Activated CD4-positive, alpha-beta T cell treated with anti-CD3 and anti-CD28 coated beads for 36 hours (primary cell): ENCODE measurements at places on chromosomes 5 and 9. TPM values are rescaled to one million over a fixed set of nuclear protein-coding genes. Genes with fewer than 3 reads are reported as not detected.

GRCh38 chr5:41482715-41483114 lies 27.7 kb downstream of the PLCXD3 start:
- H3K27me3 ChIP-seq, result peaks cover 3% of the 10 kb centered on the region
- H3K4me1 ChIP-seq, result no peaks in the 10 kb centered on the region

- H3K4me1 ChIP-seq, result peaks cover 9% of the 10 kb centered on the region
- DNase-seq, result peak; percentile 50
- no peaks in the 10 kb centered on the region for H3K27me3 ChIP-seq
- H3K27ac ChIP-seq, result peak overlapping the region; percentile 10
Observed at GRCh38 chr5:16759147-16759773, 142.5 kb upstream of the RETREG1 start.

GRCh38 chr5:42924226-42924625 lies 112.5 kb upstream of the SELENOP start:
- no peaks in the 10 kb centered on the region for H3K27me3 ChIP-seq
- H3K36me3 ChIP-seq, result no peaks in the 10 kb centered on the region
- H3K4me3 ChIP-seq, result no peak overlapping the region

DNA sequence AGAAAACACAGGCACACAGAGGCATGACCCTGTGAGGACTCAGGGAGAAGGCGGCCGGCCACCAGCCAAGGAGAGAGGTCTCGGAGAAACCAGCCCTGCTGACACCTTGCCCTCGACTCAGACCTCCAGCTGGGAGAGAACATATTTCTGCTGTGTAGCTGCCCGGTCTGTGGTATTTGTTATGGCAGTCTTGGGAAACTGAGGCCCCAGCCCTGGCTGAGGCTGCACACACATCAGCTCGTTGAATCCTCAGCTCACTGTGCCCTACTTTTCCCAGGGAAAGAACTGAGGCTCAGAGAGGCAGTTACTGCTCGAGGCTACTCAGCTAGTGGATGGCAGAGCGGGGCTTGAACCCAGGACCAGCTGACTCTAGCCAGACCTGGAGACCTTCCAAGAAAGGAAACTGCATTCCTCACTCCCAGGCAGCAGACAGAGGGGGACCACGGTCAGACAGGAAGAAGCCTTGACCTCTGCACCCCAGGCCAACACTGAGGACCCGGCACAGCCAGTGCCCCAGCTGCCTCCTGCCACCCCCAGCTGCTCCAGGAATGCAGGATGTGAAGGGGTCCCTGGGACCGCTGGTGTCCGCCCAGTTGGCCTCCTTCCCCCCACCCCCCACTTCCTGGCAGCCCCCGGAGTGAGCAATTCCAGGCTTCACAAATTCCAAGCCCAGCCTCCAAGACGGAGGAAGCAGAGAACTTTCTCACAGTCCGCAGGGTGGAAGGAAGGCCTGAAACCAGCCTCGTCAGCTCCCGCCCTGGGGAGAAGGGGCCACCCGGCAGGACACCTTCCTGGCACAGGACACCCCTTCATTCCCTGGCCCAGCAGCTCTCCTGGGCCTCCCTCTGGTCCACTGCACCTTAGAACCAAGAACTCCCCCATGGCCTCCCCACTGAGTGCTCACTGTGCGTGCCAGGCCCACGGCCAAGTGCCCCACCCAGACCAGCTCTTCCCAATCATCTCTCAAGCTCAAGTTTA lies 69.9 kb downstream of the LRSAM1 start:
- peaks cover 2% of the 10 kb centered on the region for H3K4me1 ChIP-seq
- H3K36me3 ChIP-seq, result peaks cover 24% of the 10 kb centered on the region
- no peak overlapping the region for H3K27ac ChIP-seq
- H3K27me3 ChIP-seq, result no peaks in the 10 kb centered on the region

- H3K36me3 ChIP-seq, result peaks cover 5% of the 10 kb centered on the region
- H3K4me1 ChIP-seq, result peaks cover 33% of the 10 kb centered on the region
- peak; percentile 81 for DNase-seq
Observed at GRCh38 chr9:27572566-27572917, 739 bp downstream of the C9orf72 start.

DNA sequence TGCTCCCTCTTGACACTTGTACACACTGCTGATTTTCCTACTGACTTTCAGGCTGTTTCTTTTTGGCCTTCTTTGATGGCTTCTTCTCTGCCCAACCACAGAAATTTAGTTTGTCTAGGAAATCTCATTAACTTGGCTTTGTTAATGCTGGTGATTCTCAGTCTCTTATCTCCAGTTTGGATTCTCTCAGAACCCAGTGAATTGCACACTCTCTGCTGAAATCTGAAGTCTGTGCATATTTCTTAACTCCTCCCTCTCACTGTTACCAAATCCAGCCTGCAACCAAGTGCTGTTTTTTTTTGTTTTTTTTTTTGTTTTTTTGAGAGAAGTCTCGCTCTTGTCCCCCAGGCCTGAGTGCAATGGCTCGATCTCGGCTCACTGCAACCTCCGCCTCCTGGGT lies 117.2 kb downstream of the CDC42SE2 start:
- H3K36me3 ChIP-seq, result peaks cover 48% of the 10 kb centered on the region
- peak overlapping the region; percentile 94 for H3K27ac ChIP-seq
- H3K4me3 ChIP-seq, result peak overlapping the region; percentile 46
- no peak for DNase-seq
- H3K27me3 ChIP-seq, result no peaks in the 10 kb centered on the region
- H3K4me1 ChIP-seq, result peaks cover 97% of the 10 kb centered on the region

PDLIM4 gene
- 0.21 TPM for total RNA-seq

ALAD gene
- total RNA-seq, result 20.2 TPM

DNA sequence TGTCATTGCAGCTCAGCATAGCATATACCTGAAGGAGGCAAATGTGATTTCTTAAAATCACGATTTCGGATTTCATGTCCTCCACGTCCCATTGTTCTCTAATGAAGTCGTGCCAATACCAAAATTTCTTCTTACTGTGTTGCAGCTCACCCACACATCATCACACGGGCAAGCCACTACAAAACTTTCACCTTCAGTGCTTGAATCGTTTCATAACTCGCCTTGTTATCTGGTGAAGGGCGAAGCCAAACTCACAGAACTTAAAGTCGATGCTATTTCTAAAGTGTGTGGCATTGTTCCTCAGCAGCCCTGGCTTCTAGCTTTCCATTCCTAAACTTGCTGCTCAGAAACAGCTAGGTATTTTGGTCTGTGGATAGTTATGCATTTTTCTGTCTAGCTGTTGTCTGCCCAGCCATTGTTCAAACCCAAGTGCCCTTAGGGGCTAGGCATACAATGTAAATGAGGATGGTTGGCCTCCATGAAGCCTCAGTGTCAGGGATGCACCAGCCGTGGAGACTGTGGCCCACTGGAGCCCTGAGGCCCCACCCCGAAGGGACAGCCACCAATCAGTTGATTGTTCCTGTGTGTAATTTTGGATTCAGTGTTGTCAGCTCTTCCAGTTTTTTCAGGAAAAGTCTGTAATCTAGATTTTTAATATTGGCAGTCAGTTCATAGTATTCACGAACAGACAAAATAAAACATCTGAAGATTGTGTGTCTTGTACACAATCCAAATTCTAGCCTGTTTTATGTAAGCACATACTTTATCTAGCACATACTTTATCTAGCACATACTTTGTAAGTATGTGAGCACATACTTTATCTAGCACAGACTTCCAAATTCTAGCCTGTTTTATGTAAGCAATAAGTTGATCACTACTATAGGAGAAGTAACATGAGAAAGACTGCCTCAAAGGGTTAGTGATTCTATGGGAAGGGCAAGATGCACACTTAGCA lies 112.8 kb downstream of the DAPK1 start:
- no peak for DNase-seq
- H3K36me3 ChIP-seq, result peaks cover 2% of the 10 kb centered on the region
- H3K4me3 ChIP-seq, result no peak overlapping the region
- peaks cover 9% of the 10 kb centered on the region for H3K27me3 ChIP-seq
- no peak overlapping the region for H3K27ac ChIP-seq
- H3K4me1 ChIP-seq, result peaks cover 19% of the 10 kb centered on the region

PCDHGC4 gene
- not detected for total RNA-seq

GRCh38 chr9:137682428-137683105 lies 63.8 kb downstream of the EHMT1 start:
- peaks cover 23% of the 10 kb centered on the region for H3K36me3 ChIP-seq
- H3K4me1 ChIP-seq, result peaks cover 36% of the 10 kb centered on the region
- no peak overlapping the region for H3K27ac ChIP-seq
- DNase-seq, result no peak
- no peak overlapping the region for H3K4me3 ChIP-seq
- H3K27me3 ChIP-seq, result no peaks in the 10 kb centered on the region

DNA sequence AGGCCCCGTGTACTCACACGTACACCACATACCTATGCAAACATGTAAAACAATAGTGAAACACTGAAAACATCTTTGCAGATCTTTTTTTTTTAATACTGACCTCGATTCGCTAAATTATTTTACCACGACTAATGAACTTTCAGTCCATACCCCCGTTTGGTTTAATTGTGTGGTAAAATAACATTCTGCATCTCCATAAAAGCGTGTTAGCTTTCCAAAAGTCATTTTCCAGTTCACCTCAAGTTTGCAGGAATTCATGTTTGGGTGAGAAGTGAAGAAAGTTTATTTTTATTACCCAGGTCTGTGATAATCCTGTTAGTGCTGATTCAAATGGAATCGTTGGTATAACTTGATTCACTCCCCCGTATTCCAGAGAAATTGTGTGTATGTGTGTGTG lies 652 bp downstream of the ARSK start:
- peaks cover 37% of the 10 kb centered on the region for H3K4me1 ChIP-seq
- H3K27ac ChIP-seq, result peak overlapping the region; percentile 90
- H3K4me3 ChIP-seq, result peak overlapping the region; percentile 88

- no peaks in the 10 kb centered on the region for H3K4me1 ChIP-seq
- DNase-seq, result no peak
- no peak overlapping the region for H3K4me3 ChIP-seq
Observed at GRCh38 chr5:29516224-29516623, 1677.3 kb upstream of the CDH6 start.

DNA sequence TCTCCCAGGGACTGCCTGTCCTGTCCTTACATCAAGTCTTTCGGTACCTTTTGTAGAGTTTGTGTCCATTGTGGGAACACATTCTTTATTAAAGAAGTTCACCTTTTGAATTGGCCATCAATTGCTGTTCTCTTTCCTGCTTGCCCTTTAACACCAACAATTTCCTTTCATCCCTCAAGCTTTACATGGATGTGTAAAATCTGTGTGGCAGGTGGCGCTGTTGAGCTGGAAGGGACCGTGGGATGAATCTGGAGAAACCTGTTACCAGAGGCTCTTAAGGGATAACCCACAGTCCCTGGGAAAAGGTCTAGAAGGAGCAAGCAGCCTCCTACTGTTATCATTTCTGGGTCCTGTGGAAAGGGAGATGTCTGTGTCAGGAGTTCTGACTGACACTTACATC lies 7.9 kb upstream of the ZFP62 start:
- H3K27ac ChIP-seq, result no peak overlapping the region
- peak; percentile 87 for DNase-seq
- H3K36me3 ChIP-seq, result no peaks in the 10 kb centered on the region
- peaks cover 4% of the 10 kb centered on the region for H3K27me3 ChIP-seq
- peaks cover 5% of the 10 kb centered on the region for H3K4me1 ChIP-seq

- no peaks in the 10 kb centered on the region for H3K4me1 ChIP-seq
- peaks cover 35% of the 10 kb centered on the region for H3K36me3 ChIP-seq
- H3K4me3 ChIP-seq, result no peak overlapping the region
Observed at GRCh38 chr9:129006328-129007034, 21.6 kb downstream of the SH3GLB2 start.

KCNMB1 gene
- not detected for total RNA-seq

DNA sequence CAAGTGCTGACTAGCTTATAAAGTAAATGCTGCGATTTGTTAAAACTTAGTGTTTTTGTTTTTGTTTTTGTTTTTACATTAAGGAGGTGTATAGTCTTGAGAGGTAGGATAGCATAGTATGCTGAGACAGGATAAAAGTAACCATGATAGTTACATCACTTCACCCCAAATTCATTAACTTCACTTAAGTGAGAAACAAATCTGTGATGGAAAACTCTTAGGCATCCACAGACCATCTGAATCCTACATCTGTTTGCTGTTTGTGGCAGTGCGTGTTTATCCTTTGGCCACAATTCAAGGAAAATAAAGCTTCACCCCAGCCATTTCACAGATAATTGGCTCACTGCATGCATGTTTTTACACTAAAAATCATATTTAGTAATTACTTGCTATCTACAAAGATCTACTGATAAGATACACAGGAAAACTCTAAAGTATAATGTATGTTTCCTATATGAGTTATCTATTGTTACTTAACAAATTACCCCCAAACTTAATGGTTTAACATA lies 82.0 kb downstream of the ZNF622 start:
- no peak for DNase-seq
- H3K27ac ChIP-seq, result no peak overlapping the region
- H3K27me3 ChIP-seq, result peaks cover 8% of the 10 kb centered on the region

GRCh38 chr5:92801911-92802310 lies 779.1 kb downstream of the NR2F1-AS1 start:
- H3K4me1 ChIP-seq, result no peaks in the 10 kb centered on the region
- H3K36me3 ChIP-seq, result no peaks in the 10 kb centered on the region
- H3K27ac ChIP-seq, result no peak overlapping the region
- no peak overlapping the region for H3K4me3 ChIP-seq
- no peaks in the 10 kb centered on the region for H3K27me3 ChIP-seq
- no peak for DNase-seq

SPATA31D4 gene
- total RNA-seq, result not detected

DNA sequence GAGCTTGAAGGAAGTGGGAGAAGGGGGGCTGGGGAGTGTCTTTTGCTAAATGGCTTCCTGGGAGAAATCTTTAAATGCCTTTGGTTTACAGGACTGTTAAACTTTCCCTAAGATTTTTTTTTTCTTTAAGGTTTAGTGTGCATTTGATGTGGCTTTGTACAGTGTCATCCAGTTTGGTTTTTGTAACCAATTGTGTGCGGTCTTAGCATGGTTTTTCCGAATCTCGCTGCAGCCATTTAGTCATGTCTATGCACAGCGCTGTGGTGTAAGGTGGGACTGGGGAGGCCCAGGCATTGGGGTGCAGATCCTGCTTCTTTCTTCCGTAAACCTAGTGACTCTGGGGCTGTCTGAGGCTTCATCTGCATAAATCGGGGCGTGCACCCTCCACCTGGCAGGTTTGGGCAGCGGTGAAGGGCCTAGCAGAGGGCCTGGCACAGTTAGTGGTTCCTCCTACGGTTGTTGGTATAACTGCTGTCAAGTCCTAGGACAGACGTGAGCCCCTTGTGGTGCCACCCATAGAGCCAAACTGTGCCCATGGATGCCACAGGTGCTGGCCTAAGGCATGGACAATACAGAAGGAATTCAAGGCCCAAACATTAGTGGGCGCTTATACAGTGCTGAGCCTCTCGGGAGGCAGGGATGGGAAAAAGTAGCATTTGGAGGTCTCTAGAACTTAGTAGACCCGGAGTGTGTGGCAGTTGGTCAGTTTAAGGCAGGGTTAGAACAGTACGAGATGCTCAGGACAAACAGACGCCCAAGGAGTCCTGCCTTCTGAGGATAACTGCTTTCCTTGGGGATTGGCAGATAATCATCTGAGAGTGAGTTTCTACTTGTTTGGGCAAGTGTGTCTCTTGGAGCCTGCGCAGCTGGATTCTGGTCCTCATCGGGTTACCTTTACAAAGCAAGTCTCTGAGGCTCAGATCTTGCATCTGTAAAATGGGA lies 1.5 kb downstream of the PRRC2B start:
- H3K36me3 ChIP-seq, result peaks cover 25% of the 10 kb centered on the region
- peak; percentile 88 for DNase-seq
- no peaks in the 10 kb centered on the region for H3K27me3 ChIP-seq
- peak overlapping the region; percentile 90 for H3K27ac ChIP-seq
- H3K4me1 ChIP-seq, result peaks cover 57% of the 10 kb centered on the region

FABP6 gene
- total RNA-seq, result not detected
